Stimulated activated CD8-positive, alpha-beta memory T cell treated with anti-CD3 and anti-CD28 coated beads, Interleukin-4, amount 100 ng/mL, for 1 hour (primary cell): ENCODE measurements at places on chromosomes 16 and 17.

DNA sequence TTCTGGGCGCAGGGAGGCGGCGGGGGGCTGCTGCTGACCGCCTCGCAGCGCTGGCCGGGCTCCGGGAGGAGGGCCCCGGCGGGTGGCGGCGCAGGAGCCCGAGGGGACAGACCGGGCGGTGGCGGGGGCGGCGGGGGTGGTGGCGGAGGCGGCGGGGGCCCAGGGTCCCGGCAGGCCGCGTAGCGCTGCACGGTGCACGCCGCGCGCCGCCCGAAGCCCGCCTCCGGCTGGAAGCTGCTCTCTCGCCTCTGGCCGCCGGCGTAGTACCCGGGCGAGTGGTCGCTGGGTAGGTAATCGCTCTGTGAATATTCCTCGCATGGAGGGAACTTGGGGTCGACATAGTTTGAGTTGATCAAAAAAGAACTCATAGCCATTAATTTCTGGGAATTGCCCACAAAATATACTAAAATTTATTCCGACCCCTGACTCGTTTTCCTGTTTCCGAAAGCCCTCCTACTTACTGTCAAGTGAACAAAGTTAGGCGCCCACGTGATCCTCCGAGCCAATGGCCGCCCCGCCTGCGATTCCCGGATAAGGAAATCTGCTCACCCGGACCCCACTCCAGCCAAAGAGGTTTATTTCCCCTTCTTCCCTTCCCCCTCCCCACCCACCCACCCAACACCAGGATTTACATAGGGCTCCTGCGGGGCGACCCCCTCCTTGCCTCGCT, at the start of gene HOXB4:
HOXB4 (minus strand) TSS at position 405 of the 670 bp plus-strand sequence; CDS start at position 374, 31 bp downstream.
- no peak for DNase-seq

DNA sequence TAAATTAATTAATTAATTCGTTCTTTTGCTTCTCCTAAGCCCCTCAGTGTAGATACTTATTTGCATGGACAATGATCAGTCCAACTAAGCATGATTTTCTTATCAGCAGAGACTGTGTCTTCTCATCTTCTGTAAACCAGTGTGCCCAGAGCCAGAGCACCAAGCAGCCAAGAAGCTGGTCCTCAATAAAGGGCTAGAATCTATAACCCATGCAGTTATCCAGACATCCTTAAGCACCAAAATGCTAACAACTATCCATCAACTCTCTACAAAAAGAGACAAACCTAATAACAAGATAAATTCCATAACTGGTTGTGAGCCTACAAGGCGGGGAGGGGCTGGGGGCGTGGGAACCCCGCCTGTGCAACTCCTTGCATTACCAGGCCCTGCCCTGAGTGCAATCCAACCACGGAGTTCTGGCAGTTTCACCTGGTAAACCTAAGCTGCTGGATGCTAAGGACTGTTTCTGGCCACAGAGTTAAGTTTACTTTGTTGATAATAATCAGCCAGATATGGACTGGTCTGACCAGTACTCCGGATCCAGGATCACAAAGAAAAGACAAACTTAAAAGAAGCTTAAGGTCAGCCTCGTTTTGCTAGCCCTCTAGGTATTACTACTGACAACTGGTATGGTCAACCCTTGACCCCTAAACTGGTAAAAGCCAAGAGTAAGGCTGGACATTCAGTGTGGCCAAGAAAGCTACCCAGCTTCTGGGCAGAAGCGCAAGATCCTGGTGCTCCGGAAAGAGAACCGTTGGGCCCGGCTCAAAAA, 51.5 kb downstream of the ZFHX3 start:
- no peak for DNase-seq

DNA sequence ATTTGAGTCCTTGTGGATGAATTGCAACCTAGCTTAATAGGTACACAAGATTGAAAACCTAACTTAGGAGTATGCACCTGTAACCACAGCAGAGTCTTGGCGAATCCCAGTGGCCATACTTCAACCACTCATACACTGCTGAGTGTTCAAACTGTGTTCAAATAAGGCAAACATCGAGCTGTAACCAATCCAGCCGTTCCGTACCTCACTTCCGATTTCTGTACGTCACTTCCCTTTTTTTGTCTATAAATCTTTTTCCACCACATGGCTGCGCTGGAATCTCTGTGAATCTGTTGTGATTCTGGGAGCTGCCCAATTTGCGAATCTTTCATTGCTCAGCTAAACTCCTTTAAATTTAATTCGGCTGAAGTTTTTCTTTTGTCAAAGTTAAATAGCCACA, 190.6 kb downstream of the MAF start:
- no peak for DNase-seq

GRCh38 chr17:21016826-21017225, 26.0 kb downstream of the USP22 start:
- no peak for DNase-seq

DNA sequence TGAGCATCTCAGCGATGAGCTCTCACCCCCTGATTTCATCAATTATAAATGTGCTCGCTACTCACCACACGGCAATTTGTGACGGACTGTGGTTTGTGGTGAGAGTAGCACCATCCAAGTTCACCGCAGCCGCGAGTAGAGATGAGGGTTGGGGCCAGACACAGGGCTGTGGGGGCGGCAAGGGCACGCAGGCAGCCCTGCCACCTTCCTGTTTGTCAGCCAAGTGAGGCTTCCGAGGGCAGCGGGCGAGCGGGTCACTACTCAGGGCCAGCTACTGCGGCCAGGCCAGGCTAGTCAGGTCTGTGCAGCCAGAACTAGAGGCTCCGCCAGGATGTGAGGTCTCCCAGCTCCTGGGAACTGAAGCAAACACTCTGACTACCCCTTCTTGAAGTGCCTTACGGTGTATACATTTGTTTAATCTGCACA, 39.6 kb upstream of the MEOX1 start:
- DNase-seq: peak; percentile 8

DNA sequence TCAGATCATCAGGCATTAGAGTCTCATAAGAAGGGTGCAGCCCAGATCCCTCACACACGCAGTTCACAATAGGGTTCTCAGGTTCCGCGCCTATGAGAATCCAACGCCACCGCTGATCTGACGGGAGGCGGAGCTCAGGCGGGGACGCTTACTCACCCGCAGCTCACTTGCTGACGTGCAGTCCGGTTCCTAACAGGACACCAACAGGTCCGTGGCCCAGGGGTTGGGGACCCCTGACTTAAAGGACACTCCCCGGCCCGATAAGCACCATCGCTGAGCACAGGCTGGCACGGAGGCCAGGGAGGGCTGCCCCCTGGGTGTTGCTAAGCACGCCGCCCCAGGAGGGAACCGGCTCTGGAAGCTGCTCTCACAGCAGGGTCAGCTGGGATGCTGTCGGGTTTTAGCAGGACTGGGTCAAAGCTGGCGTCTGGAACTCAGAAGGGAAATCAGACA, 30.1 kb upstream of the BAHCC1 start:
- no peak for DNase-seq

- no peak for DNase-seq
Observed at GRCh38 chr17:76383546-76384221, 725 bp upstream of the SPHK1 start.

- DNase-seq: no peak
Observed at GRCh38 chr17:8520981-8521380, 85.3 kb downstream of the NDEL1 start.

- no peak for DNase-seq
Observed at GRCh38 chr16:86528061-86528929, 18.0 kb downstream of the FOXF1 start.

DNA sequence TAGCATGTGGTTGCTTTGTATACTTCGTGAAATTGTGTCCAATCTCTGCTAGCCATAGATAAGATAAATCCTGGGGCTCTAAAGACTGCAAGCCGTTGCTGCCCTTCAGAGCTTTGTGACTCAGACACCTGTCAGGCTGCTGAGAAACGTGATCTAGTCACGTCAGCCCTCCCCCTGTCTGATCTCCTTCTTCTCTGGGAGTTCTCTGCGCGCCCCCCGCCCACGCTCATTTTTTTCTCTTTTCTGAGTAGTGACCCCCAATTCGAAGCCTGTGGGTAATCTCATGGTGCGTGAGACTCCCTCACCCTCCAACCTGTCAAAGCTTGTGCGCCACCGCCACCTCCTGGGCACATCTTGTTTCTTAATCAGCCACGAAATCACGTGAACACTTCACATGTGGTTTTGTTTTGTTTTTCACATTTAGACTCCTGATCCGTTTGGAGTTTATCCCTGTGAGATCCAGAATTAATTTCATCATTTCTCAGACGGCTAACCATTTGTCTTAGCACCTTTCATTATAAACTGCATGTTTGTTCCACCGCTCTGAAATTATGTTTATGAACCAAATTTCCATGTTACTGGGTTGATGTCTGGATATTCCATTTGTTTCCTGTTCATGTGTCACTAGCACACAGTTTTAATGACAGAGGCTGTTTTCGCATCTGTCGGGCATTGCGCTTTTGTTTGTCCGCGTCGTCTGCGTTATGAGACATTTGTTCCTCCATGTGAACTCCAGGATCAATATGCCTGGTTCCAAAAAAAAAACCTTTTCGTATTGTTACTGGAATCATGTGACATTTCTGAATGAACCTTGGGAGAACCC, 977 bp upstream of the ZNF778 start:
- DNase-seq: peak; percentile 70

DNA sequence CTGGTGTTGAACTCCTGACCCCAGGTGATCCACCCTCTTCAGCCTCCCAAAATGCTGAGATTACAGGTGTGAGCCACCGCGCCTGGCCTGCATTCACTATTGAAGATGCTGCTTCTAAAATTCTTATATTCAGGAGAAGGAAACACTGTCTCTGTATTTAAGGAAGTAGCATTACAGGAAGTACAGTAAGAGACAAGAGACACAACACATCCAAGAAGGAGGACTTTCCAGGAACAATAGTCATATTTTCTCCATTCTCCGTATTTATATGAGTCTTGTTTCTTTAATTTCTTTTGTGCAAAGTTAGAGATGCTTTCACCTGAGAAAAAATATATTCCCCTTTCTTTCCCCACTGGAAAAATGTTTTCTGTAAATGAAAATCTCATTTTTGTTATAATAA, 18.3 kb upstream of the ABCA3 start:
- DNase-seq: no peak

- DNase-seq: no peak
Observed at GRCh38 chr17:45171338-45172231, 9.9 kb downstream of the HEXIM2 start.

GRCh38 chr17:46027048-46027975, 28.3 kb downstream of the STH start:
- DNase-seq: no peak

GRCh38 chr17:81000631-81001357, 9.2 kb downstream of the CHMP6 start:
- no peak for DNase-seq

GRCh38 chr17:38657824-38658740, 16.7 kb downstream of the EPOP start:
- DNase-seq: no peak

DNA sequence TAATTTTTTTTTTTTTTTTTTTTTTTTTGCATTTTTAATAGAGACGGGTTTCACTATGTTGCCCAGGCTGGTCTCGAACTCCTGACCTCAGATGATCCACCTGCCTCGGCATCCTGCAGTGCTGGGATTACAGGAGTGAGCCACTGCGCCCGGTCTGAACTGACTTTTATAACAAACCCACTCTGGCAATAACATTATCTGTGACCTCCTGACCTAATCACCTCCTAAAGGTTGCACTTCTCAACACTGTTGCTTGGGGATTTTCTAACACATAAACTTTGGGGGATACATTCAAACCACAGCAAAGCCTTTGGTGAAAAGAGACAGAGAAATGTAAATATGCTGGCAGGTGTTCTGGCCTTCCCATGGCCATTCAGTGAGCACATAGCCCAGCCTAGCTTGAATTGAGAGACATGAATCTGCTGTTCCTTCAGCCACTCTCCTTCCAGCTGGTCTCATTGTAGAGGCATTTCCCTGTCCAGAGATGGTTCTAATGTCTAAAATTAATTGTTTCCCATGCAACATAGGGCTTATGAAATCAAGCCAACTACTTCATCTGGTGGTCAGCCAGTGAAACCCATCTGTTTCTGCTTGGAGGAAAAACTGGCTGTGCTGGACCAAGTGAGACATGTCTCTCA, 28.3 kb downstream of the LYRM1 start:
- DNase-seq: no peak

- DNase-seq: no peak
Observed at GRCh38 chr16:83929811-83930555, 23.1 kb upstream of the OSGIN1 start.

- DNase-seq: no peak
Observed at GRCh38 chr16:58510097-58510775, 5.1 kb upstream of the SETD6 start.

- DNase-seq: no peak
Observed at GRCh38 chr17:32551186-32551955, 64.6 kb downstream of the CDK5R1 start.

DNA sequence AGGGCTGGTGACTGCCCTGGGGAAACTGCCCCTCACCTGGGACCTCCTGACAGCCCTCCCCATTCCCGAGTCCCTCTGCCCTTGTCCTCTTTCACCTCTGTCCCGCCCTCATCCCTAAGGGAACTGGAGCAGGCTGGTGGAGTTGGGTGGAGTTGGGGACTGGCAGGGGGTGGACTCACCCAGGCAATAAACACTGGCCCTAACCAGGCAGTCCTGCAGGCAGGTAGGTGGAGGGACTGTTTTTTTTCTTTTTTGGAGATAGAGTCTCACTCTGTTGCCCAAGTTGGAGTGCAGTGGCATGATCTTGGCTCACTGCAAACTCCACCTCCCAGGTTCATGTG, 11.7 kb downstream of the GCGR start:
- DNase-seq: no peak

DNA sequence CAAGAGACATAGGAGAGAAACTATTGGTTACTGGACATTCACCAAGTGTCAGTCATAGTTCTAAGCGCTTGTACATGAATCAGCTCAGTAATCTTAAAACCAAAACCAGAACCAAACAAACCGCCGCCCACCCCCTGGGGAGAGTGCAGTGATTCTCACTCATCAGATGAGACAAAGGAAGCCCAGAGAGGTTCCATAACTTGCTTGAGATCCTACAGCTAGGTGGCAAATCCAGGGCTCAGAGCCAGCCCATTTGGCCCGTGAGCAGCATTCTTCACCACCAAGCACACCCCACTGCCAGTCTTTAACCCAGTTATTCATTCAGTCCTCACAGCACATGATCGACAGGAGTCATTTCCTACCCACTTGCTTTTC, 37.2 kb upstream of the RGS9 start:
- peak; percentile 28 for DNase-seq
